Cardiac septum (tissue), 1 donor: ENCODE measurements at places on chromosomes 6 and 20. TPM values are rescaled to one million over a fixed set of nuclear protein-coding genes. Genes with fewer than 3 reads are reported as not detected.

Gene THBD
- total RNA-seq: 27.0 TPM

Gene SIRPB1
- 0.92 TPM for total RNA-seq

DNA sequence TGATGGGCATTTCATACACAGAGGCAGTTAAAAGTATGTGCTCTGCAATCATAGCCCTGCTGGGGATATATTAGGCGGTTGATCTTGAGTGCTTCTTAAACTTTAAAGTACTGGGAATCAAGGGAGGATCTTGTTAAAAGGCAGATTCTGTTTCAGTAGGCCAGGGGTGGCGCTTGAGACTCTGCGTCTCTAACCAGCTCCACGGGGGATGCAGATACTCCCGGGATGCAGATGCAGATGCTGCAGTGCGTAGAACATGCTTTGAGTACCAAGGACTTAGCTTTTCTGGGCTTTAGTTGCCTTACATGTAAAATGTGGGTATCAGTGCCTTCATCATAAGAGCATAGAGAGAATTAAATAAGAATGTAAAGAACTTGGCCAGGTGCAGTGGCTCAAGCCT lies 44.4 kb upstream of the ENPP5 start:
- no peak for DNase-seq

GRCh38 chr6:139175389-139175948 lies 40.6 kb downstream of the HECA start:
- DNase-seq: no peak

- no peak for DNase-seq
These were observed 17.4 kb downstream of the HFE start for GRCh38 chr6:26104457-26105108.

- DNase-seq: no peak
These were observed 813.3 kb downstream of the HACE1 start for GRCh38 chr6:104046426-104046825.
